ENCODE measurements at places on chromosomes 11 and 22.

GRCh38 chr22:24063986-24064385 is 52.9 kb downstream of the CABIN1 start:
- DNase-seq: no peak

- DNase-seq: no peak
Measured at GRCh38 chr11:96149743-96150555, 193.0 kb downstream of the MAML2 start.

DNA sequence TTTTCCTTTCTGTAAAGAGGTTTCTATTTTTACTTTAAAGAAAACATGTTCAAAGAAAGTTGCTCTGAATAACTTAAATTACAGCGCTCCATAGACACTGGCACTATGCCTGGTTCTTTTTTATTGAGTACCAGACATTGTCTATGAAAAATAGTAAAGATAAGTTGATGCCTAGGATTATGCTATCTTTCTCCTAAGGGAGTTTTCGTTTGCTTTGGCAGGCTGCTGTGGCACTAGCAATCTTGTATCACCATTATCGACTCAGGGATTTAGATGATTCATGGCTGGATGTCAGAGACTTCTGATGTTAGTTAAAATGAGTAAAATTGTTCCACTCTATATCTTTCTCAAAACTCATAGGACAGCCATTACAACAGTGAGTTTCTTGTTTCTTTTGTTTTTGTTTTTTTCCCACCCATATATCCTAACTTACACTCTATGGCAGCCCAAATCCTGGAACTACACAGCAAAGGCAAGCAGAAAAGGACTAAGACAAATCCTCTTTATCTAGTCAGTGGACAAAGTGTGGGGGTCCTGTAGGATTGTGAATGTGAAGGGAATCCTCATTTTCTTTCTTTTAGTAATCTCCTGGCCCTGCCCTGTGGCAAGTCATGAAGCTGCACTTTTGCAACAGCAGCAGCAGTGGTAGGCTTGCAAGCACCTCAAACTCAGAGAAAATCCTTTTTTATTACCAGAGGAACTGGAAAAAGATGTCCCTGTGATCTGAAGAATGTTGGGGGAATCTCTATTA is 20.7 kb downstream of the SLN start:
- DNase-seq: no peak

GRCh38 chr11:105046898-105047579 is 1.9 kb upstream of the CARD16 start:
- no peak for DNase-seq

DNA sequence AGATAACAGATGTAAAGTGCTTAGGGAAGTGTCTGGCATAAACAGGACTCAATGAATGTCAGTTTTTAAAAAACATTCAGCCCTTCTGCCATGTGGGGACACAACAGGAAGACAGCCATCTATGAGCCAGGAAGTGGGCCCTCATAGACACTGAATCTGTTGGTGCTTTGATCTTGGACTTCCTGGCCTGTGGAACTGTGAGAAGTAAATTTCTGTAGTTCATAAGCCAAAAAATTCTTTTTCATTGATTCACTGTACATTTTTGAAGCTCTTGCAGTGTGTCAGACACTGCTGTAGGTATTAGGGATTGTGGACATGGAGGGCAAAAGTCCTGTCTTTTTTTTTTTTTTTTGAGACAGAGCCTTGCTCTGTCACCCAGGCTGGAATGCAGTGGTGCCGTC is 188.6 kb downstream of the HIPK3 start:
- no peak for DNase-seq

GRCh38 chr11:73454987-73455386 is 78.8 kb downstream of the RELT start:
- DNase-seq: no peak

GRCh38 chr11:58613228-58613627 is 9.2 kb upstream of the CNTF start:
- no peak for DNase-seq

GRCh38 chr11:115221461-115222069 is 282.6 kb downstream of the CADM1 start:
- DNase-seq: no peak

GRCh38 chr11:10496296-10496936 is 41.4 kb downstream of the AMPD3 start:
- no peak for DNase-seq

DNA sequence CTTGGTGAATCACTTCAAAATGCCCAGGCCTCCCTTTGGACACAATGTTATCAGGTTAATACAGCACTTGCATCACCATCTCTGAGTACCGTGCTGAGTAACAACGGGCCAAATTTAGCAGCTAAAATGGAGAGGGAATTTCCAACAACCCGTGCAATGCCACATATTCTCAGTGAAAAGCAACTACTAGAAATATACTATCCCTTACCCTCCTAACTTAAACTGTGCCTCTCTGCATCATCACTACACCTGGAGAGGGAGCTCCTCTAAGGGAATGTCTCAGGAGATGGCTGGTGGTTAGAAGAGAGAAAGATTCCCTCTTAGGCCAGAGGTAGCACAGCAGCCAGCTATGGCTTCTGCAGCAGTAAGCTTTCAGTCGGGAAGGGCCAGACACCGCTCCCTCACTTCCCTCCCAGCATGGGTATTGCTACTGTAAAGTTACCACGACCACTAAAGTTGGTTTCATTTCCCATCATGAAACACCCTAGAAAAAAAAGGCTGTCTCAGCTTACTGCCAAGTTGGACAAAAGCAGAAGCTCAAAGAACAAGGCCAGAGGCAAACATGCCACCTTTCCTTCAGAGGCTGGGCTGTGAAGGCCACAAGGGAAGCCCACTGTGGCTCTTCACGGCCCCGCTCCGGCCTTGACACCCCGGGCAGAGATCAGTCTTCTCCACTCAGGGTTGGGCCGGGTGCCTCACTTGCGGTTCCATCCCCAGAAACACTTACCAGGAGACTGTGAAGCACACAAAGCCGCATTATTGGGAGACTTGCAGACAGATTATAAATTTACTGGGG is 3.9 kb downstream of the MAML2 start:
- DNase-seq: no peak

DNA sequence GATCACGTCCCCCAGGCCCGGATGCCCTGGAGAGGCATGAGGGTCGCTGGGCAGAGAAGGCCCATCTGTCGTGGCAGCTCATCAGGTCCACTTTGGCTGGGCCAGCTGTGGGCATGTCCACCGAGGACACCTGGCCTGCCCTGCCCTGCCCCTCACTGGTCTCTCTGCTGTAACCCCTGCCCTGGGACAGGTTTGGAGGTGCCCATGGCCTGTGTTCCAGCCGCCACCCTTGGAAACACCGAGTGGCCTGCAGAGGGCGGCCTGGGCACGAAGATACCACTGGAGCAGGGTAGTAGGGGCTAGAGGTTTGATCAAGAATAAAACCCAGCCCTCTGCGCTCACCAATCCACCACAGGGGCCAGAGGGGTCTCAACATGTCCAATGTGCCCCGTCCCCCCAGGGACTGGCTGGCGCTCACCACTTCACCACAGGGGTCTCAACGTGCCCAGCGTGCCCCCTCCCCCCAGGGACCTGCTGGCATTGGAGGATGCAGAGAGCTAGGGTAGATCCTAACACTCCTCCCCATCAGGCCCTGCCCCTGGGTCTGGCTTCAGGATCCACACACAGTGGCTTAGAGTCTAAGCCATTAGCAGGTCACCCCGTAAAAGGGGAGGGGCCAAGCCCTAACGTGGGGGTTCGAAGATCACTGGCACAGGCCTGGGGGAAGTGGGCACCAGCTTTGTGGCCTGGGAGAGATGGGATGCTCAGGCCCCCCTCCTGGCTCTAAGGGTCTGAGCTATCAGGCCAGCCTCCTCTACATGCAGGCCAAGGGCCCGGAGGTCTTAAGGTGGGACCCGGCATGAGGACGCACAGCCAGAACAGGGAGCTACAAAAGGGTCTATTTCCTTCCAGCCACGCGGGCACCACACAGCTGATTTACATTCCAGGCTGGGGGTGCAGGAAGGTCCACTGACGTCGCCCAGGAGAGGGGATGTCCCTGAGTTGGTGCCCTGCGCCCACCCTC is 1.3 kb upstream of the HDAC10 start:
- DNase-seq: no peak

DNA sequence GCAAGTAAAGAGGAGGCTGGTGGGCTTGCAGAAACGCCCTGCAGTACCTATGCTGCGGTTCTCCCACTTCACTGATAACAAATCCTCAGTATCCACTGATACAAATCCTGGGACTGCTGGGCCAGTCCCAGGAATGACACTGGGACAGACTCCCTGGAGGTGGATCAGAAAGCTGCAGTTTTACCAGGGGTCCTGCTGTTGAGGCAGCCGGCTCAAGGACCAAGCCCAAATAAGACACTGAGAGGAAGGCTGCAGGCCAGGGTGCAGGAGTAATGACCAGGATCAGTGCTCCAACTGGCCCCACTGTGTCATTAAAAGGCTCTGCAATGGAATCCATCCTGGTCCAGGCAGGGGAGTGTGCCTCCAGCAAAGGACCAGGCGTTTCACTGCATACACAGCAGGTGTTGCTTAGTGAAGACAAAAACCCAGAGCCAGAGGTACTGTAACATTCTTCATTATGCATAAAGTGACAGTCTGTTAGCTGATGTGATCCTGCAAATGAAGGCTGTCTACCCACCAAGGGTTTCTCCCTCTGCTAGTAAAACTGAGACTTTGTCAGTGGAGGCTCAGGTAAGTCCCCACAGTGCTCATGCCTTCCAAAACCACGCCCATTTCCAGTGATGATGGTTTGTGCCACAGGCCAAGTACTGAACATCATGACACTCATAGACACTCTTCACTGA is 1.4 kb upstream of the C22orf39 start:
- no peak for DNase-seq

DNA sequence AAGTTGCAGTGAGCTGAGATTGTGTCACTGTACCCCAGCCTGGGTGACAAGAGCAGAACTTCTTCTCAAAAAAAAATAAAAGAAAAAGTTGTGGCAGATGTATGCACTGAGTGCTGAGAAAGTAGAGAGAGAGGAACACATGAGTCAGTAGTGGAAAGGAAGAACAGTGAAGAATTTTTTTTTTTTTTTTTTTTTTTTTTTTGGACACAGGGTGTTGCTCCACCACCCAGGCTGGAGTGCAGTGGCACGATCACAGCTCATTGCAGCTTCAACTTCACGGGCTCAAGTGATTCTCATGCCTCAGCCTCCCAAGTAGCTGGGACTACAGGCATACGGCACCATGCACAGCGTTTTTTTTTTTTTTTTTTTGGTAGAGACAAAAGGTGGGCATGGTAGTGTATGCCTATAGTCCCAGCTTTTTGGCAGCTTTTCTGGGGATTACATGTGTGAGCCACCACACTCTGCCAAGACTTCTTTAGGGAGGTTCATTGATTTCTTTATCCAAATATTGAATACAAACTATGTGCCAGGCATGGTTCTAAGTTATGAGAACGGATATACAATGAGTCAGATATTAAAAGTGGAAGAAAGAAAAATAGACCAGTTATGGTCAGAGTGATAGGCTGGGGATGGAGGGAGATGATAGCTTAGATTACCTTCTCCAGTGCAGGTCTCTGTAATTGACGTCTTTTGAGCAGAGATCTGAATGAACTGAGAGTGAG is 62.0 kb downstream of the YAP1 start:
- DNase-seq: no peak

DNA sequence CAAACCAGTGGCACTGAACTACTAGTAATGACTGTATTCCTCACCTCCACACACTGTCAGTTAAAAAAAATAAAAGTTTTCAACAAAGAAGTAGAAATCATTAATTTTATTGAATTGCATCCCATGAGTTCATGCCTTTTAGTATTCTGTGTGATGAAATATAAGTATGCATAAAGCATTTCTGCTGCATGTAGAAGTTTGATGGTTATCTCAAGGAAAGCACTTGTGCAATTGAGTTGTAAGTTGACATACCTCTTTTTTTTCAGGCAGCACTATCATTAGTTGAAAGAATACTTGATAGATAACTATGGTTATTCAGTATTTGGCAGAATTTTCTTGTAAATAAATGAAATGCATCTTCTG is 104.4 kb downstream of the STIM1 start:
- DNase-seq: no peak

DNA sequence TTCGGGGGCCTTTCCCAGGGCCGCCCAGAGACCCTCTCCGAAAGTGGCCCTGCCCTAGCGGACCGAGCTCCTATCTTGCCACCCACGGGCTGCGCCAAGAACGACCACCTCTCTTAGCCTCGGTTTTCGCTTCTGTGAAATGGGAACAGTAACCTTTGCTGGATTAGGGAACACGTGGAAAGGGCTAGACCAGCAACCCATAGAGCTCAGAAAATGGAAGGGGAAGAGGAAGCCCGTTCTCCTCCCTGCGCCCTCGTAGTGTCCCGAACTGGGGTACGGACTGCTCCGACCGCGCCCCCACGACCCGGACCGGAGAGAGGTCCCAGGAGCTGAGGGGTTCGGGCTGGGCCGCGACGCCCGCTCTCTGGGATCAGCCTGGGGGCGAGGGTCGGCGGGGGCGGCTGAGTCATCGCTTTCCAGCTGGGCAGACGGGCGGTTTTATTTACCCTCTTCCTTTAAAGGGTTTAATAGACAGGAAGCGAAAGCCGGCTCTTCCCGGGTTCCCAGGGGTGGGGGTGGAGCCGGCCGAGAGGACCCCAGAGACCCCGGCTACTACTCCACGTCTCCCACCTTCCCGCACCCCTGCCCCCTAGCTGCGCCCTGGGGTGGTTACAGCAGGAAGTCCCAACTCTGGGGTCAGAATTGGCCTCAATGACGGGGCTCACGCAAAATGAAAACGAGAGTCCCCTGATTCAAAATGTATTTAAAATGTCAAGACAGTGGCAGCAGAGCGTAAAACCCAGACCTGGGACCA is 907 bp upstream of the PHLDA2 start:
- no peak for DNase-seq
